ENCODE measurements at places on chromosomes 6 and 20. TPM values are rescaled to one million over a fixed set of nuclear protein-coding genes. Genes with fewer than 3 reads are reported as not detected.

The SEMG1 gene
- not detected for total RNA-seq

- no peak for DNase-seq
Observed at GRCh38 chr6:87731818-87732661, 30.0 kb upstream of the AKIRIN2 start.

GRCh38 chr6:130585587-130585986 is 219.8 kb downstream of the TMEM200A start:
- no peak for DNase-seq

GRCh38 chr20:38897267-38897666 is 28.9 kb upstream of the FAM83D start:
- DNase-seq, result no peak

DNA sequence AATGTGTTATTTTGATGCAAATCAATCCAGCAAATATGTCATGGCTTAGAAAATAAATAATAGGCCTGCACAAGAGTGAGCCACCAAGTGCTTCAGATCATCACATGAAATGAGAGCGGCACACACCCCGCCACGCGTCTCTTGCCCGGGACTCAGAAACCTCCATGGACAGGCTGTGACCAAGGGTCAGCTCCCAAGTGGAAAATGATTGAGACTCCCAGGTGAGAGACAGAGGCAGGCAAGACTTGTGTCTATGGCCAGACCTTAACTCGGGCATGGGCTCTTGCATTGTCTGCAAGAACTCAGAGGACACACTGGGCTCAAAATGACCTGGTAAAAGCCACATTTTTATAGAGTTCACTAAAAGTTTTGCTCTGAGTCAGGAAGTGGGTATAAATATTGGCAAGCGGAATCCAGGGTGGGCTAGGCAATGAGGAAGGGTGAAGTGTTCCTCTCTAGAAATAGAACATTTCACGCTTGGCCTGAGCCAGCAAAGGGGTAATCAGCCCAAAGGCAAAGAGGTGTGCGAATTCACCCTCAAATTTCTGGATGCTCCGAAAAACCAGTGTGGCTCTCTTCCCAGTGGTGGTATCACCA is 30.7 kb upstream of the RIN2 start:
- no peak for DNase-seq

- DNase-seq, result no peak
Observed at GRCh38 chr6:43129434-43130194, 41.5 kb upstream of the SRF start.

The PIGU gene
- 46.2 TPM for total RNA-seq

DNA sequence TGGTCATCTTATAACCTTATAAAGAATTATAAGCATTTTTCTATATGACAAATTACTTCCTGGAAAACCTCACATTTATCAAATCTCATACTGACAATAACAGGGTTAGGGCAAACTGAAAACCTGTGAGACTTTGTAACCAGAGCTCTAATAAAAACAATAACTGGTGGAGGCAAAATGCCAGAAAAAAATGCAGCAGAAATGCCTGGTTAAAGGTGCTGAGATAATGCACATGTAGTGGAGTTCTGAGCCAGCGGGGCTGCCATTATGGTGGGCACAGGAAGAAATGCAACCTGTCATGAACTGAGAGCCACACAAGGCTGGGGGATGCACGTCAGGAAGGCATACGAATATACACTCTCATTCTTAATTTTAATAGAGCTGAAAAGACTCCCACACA is 53.0 kb downstream of the NCOA6 start:
- DNase-seq, result no peak

GRCh38 chr6:32424589-32425300 is 14.9 kb upstream of the HLA-DRA start:
- DNase-seq, result no peak

- no peak for DNase-seq
Observed at GRCh38 chr20:36267605-36268381, 31.5 kb downstream of the AAR2 start.

DNA sequence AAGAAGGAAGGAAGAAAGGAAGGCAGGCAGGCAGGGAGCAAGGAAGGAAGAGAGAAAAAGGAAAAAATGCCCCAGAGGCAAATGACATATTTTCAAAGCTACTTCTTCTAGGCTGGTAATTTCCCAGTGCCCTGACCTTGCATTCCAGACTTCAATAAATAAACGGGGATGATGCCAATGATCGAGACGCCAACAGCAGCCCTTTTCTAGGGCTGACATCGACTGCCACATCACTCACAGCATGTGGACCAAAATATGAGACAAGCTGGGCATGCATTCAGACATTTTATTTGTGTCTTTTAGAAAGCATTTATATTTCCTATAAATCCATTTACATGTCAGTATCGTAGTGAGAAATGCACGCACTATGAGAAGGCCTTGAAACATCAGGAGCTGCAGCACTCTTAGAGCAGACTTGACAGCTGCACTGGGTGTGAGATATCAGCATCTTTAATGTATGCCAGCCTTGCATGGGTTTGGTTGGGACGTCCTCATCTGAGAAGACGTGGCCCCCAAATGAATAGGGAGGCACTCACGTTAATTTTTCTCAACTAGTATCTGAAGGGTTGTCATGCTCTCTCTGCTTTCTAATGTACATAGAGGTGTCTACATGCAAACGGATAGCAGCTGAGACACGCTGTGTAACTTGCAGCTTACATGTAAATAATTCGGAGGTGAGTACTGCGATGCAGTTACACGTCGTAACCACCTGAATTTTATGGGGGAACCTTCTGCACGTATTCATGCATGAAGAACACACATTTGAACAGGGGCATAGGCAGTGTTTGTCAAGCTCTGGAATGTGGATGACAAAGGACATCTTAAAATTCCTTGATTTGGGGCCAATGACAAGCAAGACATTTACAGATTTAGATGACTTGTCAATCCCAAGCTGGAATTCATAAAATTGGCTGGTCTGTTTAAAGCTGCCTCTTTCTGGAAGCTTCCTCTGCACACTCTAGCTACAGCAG is 149.1 kb upstream of the AGPAT4 start:
- no peak for DNase-seq

Data from type B pancreatic cell (in vitro differentiated cells).